ENCODE measurements at places on chromosomes 3 and 15.

DNA sequence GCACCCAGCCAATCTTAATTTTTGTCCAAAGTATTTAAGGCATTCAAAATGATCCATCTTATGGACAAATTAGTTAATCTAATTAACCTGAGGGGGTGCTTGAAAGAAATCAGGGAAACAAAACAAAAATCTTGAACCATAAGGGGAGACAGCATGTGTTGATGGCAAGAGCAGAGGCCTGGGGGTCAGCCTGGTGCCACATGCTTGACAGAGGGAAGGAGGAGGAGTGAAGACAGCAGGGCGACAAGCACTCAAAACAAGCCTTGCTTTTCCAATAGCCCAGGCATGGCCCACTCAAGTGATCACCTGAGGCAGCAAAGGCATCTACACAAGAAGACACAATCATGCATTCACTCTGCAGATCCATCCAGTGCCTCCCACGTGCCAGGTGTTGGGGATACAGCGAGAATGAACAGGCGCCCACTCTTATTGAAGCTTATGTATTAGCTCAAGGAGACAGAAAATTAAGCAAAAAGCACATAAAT is 25.0 kb upstream of the MGLL start:
- DNase-seq: no peak

DNA sequence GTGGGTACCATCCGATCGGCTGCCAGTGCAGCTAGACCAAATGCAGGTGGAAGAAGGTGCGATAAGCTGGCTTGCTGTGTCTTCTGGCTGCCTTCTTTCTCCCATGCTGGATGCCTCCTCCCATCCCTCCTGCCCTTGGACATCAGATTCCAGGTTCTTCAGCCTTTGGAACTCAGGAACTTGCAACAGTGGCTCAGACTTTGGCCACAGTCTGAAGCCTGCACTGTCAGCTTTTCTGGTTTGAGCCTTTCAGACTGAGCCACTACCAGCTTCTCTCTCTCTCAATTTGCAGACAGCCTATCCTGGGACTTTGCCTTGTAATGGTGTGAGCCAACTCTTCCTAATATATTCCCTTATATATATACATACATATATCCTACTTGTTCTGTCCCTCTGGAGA is 485.5 kb downstream of the FHIT start:
- no peak for DNase-seq

- no peak for DNase-seq
Observed at GRCh38 chr3:112817797-112818196, 28.9 kb downstream of the CD200R1L start.

GRCh38 chr3:46406788-46407611 is at the start of the genes CCR5AS and CCRL2:
CCR5AS (minus strand) TSS chr3:46407066.
CCRL2 (plus strand) TSS chr3:46407259; CDS start chr3:46408080, 821 bp downstream.
- DNase-seq: peak; percentile 80

- DNase-seq: peak; percentile 86
Observed at GRCh38 chr15:79896634-79897379, at the start of gene MTHFS. MTHFS (minus strand) TSS chr15:79897014; CDS start chr15:79896988, 26 bp downstream.

DNA sequence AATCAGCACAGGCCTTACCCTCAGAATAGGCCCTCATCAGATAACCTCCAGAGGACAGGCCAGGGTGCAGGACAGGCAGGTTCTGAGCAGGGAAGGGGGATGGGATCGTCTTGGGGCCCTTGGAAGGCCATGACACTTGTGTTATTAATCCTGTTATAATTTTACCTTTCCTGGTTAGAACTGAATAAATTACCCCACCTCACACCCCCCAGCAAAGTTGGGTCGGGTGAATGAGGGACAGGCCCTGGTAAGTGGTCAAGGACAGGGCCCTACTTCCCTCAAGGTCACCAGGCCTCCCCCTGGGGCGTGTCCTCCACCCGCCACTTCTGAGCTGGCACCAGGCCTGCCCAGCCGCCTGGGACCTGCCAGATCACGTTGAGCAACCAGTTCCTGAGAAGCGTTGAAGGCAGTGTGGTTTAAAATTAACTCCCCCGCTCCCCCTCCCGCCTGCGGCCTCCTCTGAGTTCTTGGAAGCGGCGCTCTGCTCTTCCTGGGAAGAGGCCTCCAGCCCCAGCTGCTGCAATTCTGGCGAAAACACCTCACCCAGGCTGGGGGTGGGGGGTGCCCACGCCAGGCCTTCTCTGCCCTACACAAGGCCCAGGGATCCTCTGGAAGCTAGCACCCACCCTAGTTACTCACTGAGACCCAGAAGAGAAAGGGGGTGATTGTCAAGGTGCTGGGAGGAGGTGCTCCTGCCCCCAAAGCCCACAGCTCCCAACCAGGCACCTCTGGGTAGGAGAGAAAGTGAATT is 10.6 kb downstream of the CISH start:
- peak; percentile 96 for DNase-seq

- DNase-seq: no peak
Observed at GRCh38 chr15:40756938-40757337, 1.9 kb upstream of the RMDN3 start.

GRCh38 chr3:53919741-53920140 is 28.1 kb upstream of the SELENOK start:
- DNase-seq: no peak

GRCh38 chr3:45345846-45346580 is 42.4 kb upstream of the LARS2 start:
- DNase-seq: no peak

DNA sequence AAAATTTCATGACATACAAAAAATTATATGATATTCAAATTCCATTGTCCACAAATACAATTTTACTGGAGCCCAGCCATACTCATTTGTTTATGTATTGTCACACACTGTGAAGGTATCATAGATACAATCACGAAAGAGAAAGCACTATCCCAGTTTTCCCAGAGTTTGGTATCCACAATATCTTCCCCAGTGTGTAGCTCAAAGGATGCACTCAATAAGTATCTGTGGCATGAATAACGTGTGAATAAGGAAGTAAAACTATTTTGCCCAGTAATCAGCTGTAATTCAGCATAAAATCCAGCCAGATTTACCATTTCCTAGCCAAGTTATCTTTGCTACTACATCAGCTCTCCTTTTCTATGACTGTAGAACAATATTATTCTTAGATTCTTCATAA is 131.3 kb upstream of the KCNMB2 start:
- no peak for DNase-seq

- DNase-seq: no peak
Observed at GRCh38 chr3:66989860-66990696, 8.0 kb upstream of the KBTBD8 start.

- DNase-seq: no peak
Observed at GRCh38 chr15:96348112-96349027, 17.9 kb downstream of the NR2F2 start.

DNA sequence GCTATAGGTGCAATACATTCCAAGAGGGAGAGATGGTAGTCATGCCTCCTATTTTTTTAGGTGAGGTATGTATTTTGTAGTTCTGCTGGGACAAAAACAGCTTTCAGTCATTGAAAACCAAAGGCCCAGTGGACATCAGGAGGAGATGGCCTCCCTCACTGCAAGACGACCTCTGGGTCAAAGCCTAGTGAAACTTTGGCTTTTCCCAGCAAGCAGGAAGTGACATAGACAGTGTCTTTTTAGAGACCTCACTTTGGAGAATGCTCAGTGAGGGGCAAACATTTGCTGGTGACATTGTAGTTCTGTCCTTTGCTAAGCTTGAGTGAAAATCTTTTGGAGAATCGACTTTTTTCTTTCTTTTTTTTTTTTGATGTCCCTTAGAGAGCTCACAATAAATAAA is 27.3 kb downstream of the LIPC start:
- DNase-seq: no peak

DNA sequence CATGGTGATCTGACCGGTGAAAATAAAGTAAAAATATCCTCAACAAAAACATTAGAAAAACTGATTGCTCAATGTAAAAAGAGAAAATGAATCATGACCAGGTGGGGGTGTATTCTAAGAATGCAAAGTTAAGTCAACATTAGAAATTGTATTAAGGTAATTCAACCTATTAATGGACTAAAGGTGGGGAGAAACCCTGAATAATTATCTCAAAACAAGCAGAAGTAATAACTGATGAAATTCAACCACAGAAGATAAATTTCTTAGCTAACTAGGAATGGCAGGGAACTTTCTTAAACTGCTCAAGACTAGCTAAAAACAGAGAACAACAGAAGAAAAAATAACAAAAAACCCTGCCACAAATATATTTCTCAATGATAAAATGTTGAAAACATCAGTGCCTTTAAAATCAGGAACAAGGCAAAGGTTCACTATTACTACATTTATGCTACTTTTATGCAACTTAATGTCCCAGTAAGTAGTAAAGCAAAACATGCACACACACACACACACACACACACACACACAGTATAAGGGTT is 204.4 kb upstream of the THBS1 start:
- DNase-seq: no peak

DNA sequence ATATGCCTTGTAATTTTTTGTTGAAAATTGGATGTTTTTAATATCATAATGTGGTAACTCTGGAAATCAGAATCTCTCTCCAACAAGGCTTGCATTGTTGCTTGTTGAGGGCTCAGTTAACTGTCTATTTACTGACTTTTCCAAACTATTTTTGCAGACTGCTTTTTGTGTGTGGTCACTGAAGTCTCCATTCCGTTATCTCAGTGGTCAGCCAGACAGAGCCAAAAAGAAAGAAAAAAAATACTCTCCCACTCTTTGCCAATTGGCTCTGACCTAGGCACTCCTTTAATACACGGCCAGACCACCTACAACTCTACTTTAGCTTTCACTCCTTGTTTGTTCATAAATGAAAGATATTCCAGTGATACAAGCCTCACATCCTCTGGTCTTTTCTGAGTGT is 52.5 kb downstream of the IFT80 start:
- no peak for DNase-seq
